ENCODE measurements at places on chromosomes 16 and 17.

DNA sequence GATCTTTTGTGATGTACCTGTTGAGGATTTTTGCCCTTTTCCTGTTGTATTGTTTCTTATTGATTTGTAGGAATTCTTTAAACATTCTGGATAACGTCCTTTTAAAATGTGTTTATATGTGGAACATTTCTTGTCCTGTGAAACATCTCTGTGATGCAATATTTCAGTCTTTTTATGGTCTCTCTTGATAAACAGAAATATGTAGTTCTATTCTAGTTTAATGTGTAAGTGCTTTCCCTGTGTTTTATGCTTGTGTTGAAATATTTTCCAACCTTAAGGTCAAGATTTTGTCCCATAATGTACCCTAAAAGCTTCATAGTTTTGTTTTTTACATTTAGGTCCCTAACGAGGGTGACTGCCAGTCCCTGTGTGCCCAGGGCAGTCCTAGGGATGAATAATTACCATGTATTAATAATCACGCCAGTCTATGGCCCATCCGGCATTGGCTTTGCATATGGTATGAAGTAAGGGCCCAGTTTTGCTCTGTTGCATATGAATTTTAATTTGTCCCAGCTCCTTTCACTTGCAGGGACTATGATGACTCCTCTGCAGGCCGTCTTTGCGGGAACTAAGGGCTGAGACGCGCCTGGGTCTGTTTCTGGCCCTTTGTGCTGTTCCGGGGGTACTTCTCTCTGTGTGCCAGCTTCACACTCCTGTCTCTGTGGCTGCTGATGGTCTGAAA is 44.2 kb downstream of the RPTOR start:
- DNase-seq = no peak

DNA sequence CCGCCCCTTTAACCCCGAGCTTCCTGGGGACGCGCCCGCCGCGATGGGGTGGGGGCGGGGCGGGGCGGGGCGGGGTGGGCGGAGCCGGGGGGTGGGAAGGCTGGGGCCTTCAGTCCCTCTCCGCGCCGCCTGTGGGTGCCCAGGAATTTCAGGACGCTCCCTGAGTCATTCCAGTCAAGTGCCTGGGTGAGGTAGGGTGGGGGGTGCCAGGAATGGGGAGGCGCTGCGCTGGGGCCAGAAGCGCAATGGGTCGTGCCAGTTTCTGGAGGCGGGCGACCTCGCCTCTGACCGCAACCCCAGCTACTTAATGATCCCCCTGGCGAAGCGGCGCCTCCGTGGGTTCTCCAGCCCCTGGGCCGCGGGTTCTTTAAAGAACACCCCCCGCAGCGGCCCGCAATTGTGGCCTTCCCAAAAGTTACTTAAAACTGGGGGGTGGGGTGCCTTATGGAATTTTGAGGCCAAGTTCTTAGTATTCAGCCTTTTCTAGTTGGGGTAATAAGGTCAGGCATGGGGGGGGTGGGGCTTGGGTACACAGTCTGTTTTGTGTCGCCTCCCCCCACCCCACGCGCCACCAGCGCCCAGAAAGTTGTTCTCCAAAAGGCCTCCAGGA is 826 bp upstream of the GSE1 start:
- DNase-seq = peak; percentile 86

DNA sequence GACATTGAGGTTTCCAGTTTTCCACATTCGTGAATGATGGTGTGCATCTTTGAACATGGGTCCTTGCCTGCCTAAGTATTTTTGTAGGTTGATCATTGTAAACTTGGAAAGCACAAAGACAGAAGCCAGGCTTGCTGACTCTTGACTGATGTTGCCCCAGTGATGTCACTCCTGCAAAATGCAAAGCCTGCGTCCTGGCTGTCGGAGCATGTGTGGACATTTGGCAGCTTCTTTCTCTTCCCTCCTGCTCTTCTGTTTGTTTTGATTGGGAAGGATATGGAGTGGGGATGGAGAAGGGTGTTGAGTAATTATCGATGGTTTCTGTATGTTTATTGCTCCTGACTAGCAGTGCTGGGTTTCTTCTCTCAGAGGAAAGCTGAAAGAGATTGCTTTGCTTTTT is 3.2 kb downstream of the NDE1 start:
- DNase-seq = no peak

DNA sequence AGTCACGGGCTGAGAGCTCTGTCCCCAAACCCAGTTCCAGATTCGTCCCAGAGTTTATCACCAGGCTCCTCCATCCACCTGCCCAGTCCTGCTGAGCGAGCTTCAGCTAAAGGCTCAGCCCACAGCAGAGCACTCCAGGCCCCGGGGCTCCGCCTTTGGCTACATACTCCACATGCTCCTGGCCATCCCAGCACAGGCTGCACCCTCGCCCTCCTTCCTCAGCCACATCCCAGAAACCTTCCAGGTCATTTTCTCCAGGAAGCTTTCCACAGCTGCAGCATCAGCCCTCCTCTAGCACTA is 4.7 kb upstream of the CD2BP2 start:
- no peak for DNase-seq

DNA sequence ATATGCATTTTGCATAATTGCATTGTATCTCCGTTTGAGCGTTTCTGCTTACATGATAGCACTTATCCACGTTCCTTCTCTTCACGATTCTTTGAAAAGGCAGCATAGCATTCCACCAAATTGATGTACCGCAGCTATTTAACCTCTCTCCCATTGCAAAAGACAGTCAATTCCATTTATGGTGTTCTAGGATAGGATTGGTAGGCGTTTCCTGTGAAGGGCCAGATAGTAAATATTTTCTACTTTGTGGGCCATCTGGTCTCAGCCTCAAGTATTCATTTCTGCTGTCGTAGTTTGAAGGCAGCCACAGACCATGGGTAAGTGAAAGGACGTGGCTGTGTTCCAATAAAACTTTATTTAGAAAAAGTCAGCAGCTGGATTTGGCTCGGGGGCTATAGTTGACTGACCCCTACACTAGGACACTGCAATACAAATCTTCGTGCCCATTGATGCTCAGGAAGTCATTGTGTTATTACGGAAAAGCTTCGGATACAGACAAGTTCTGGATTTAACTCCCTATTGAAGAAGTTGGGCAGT is 10.1 kb downstream of the SNX29 start:
- peak; percentile 77 for DNase-seq

GRCh38 chr17:73936908-73937627 is 266.4 kb upstream of the RPL38 start:
- DNase-seq = no peak

DNA sequence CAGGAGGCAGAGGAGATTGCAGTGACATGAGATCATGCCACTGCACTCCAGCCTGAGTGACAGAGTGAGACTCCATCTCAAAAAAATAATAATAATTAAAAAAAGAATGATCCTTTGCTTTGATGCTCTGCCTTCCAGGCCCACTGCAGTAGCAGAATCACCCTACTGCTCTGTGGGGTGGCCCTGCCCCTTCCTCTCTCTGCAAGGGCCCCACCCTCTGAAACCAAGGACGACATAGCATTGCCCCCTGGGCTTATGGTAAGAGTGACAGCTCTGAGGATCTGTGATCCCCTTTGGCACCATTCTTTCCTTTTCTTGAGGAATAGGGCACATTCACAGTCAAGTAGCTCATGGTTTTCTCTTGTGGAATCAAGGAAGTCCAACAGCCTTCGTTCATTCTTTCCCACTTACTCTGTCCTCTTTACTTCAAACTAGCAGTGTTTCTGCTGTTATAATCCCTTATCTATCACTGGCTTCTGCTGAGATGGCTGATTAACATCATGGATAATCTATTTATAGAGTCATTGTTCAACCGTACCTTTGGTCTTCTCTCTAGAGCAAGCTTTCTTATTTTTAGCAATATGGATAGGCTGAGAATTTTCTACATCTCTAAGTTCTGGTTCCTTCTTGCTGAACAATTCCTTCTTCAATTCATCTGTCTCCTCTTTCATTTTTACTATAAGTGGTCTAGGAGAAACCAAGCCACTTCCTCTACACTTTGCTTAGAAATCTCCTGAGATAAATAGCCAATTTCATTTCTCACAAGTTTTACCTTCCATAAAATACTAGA is 14.1 kb downstream of the RAD51C start:
- DNase-seq = no peak

GRCh38 chr16:53029971-53030370 is 22.7 kb downstream of the CHD9NB start:
- no peak for DNase-seq

DNA sequence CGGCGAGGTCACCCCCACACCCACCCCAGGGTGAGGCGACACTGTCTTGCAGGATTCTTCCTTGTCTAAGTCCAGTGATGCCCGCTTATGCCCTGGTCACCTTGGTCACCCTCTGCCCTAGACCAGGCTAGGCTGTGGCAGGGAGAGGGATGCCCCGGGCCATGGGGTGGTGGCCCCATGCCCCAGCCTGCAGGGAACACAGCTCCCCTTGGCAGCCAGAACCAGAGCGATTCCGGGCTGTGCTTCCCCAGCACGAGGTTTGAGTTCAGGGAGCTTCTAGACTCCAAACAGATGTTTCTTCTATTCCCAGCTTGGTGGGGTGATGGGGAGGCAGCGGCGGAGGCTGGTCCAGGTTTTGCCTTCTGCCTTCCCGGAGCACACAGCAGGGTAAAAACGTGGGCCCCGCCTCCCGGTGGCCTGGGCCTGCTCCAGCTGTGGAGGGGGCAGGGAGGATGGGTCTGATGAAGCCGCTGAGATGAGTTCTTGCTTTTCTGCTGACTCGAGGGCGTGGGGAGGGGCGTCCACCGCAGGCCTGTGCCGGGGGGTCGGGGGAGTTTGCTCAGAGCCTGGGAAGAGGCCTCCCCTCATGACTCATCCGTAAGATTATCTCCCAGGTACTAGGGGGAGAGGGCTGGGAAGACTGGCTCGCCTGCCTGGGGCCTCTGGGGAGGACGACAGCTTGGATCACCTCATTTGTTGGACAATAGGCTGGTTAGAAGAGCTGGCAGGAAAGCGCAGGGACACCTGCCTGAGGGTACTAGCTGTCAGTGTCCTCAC is 15.4 kb downstream of the SMTNL2 start:
- peak; percentile 93 for DNase-seq

DNA sequence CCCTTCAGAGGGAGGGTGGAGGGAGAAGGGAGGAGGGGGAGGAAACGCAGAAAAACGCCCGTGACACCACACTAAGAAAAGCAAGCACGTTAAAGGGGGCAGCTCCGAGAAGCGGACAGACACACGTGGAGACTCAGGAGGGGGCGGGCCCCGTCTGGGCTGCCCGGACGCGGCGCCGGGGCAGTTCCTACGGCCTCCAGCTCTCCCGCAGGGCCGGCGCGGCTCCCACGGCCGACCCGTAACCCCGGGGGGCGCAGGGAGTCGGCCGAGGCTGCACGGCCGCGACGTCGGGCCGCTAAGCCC is 362 bp downstream of the KLHDC4 start:
- no peak for DNase-seq

- no peak for DNase-seq
These were observed 43.9 kb downstream of the KLHDC4 start for GRCh38 chr16:87721622-87722585.

DNA sequence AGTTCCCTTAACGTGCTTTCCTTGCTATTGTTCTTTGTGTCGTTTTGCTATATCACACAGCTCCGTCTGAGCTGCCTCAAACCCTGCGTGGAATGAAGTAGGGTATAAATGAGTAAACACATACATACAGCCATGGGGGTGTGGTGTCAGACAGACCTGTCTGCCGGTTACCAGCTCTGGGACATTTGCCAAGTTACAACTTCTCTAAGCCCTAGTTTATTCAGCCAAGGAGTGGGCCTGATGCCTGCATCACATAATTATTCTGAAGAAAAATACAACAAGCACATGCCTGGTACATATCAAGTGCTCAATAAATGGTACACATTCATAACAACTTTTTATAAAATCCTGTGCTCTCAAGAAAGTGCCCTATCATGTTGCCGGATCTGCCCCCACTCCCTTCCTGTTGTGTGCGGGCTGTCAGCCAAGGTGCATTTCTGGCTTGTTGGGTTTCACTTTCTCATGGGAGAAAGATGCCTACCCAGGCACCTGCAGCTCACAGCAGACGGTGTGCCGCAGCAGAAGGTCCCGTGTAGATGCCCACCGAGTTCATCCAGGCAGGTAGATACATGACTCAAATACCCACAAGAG is 30.5 kb downstream of the SMPD3 start:
- DNase-seq = peak; percentile 96

DNA sequence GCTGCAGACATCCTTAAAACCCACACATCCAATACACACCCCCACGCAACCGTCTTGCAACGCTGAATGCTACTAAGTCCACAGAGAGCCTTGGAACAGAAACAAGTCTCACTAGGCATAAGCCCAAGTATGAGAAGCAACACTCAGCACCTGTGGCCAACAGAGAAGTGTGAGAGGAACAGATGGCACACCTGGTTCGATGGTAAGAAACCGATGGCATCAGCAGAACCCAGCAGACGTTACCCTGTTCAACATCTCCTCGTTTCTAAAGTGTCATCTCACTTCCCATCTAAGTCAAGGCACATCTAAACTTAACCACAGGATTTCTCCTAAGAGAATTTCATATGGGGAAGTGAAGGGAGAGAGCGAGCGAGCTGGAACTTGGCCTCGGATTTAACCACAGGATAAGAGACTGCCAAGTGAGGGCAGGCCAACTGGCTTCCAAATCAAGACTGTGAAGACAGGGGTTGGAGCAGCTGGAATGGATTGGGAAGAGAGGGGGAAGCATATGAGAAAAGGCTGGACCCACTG is 41.0 kb downstream of the NXPH3 start:
- peak; percentile 80 for DNase-seq

- no peak for DNase-seq
These were observed 19.3 kb upstream of the ITGA3 start for GRCh38 chr17:50036455-50037261.

DNA sequence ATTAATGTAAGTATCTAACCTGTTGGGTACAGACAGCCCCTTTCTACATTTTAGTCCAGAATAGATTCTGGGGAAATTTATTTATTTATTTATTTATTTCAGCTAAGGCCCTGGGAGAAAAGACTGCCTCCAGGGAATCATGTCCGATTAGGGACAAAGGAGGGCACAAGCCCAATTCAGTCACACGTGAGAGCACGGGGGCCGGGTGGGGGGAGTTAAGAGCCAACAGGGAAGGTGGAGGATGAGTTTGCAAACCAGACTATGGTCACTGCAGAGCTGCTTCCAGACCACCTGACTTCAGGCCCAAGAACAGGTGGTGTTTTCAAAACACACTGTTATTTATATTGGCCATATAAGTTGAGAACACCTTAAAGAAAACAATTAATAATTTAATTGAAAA is 1.6 kb upstream of the ZFHX3 start:
- DNase-seq = no peak

DNA sequence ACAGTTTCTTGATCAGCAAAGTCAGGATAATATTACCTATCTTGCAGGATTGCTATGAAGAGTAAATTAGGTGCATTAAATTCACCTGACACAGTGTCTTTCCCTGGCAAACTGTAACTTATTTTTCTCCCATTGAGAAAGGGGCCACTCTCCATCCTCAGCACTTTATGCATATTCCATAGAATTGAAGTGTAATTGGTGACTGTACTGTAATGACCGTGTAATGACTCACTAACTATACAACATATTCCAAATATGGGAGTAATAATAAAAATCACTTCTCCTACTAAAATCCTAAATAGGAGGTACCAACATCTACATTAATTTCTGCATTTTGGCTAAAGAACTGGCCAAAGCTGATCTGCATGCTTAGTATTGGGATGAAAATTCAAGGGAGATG is 141.9 kb upstream of the NOG start:
- no peak for DNase-seq

- DNase-seq = no peak
These were observed 36.2 kb downstream of the UBN1 start for GRCh38 chr16:4883501-4883900.

GRCh38 chr17:33124871-33125551 is 133.4 kb downstream of the SPACA3 start:
- DNase-seq = no peak

GRCh38 chr16:86231996-86232350 is 278.4 kb upstream of the FOXF1 start:
- DNase-seq = no peak
